NCI-H2081 treated with DMSO at 0.1 percent for 48 hours (cell line): ENCODE measurements at places on chromosomes 12 and 14.

- DNase-seq = peak; percentile 83
These were observed 87.6 kb downstream of the SLC15A5 start for GRCh38 chr12:16189849-16190248.

DNA sequence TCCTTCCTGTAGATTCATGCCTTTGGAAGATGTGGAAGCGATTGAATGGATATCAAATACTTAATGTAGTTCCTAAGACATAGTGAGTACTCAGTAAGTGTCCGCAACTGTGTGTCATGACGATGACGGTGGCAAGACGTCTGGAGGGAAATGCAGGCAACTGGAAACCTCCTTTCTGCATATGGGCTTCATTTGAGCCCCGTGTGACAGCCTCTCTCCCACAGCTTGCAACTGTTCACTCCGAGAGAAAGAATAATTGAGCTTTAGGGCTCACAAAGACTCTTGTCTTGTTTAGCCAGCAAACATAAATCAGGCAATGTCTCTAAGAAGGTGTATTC, 6.9 kb downstream of the CFAP251 start:
- DNase-seq = no peak

DNA sequence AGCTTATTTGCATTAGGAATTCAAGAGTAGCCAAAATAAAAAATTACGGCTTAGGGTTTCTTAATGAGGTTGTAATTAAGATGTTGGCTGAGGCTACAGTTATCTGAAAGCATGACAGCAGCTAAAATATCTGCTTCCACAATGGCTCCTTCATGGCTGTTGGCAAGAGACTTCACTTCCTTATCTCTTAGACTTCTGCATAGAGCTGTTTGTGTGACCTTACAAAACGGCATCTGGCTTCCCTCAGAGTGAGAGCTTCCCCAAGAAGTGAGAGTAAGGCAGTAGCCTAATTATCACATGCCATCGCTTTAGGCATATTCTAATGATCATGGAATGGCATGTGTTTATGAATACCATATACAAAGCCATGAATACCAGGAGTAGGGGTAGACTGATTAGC, 57.6 kb downstream of the CCDC59 start:
- DNase-seq = no peak

DNA sequence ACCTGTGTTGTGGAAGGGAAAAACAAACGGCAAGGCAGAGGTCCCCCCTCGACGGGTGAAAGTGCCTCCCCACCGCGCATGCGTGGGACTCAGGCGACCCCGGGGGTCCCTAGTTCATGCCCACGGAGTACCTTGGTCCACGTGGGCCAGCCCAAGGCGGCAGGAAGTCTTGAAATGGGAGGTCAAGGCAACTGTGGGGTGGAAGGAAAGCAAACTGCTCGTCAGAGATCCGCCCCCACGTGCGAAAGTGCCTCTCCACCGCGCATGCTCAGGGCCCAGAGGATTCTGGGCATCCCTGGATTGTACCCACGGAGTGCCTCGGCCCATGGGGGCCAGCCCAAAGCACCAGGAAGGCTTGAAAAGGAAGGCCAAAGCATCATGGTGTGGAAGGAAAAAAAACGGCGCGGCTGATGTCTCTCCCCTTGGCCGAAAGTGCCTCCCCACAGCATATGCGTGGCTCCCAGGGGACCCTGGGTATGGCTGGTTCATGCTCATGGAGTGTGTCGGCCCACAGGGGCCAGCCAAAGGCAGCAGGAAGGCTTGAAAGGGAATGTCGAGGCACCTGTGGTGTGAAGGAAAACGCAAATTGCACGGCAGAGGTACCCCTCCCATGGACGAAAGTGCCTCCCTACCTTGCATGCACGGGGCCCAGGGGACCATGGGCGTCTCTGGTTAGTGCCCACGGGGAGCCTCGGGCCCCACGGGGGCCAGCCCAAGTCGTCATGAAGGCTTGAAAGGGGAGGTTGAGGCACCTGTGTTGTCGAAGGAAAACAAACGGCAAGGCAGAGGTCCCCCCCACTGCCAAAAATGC, 369.7 kb downstream of the ALG10 start:
- no peak for DNase-seq

GRCh38 chr12:6552140-6552551, 3.7 kb downstream of the IFFO1 start:
- DNase-seq = no peak

DNA sequence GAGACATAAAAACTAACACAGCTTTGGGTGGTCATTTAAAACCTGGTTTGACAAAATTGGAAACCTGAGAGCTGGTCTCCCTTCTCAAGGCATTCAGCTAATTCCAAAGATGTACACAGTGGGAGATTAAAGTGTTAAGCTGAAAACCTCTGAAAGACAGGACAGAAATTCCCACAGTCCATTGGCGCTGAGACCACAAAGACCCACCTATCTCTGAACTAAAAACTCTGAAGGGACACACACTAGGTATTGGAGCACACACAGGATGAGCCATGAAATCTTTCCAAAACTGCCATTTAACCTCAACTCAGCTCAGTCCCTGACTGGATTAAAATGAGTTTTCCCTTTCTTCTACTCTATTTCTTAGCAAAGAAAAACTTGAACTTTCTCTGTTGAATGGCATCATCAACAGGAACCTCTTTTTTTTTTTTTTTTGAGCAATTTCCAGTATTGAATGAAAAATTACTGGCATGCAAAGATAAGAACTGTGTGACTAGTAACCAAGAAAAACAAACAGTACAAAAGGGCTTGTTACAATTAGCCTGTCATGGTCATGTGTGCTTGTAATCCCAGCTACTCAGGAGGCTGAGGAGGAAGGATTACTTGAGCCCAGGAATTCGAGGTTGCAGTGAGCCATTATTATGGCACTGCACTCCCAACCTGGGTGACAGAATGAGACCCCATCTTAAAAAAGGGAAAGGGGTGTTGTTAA, 82.4 kb downstream of the IPO8 start:
- no peak for DNase-seq

DNA sequence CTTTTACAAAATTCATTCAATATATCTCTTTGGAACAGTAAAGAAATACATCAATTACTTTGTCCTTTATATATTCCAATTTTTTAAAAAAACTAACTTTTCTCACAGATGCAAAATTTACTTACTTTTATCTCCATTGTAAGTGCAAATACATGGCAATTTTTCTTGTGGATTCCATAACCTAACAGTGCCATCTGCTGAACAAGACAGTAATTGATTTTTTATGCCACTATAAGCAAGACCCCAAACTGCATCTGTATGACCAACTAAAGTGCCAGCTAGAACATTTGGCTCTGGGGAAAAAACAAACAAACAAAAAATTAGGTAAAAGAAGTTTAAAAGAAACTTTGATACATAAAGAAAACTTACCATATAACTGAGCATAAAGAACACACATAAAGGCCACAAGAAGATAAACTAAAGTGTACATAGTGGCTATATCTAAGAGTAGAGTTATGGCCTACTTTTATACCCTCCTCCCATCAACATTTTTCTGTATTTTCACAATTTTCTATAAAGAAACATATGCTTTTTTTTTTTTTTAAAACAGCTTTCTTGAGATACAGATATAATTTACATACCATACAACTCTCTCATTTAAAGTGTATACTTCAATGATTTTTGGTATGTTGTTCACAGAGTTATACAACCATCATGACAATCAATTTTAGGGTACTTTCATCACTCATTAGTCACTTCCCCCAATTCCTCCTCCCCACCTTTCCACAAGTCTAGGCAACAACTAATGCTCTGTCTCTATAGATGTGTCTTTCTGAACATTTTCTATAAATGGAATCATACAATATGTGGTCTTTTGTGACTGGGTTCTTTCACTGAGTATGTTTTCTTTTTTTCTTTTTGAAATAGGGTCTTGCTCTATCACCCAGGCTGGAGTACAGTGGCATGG, 32.6 kb downstream of the COCH start:
- no peak for DNase-seq

GRCh38 chr12:39426636-39427240, 16.2 kb downstream of the KIF21A start:
- DNase-seq = no peak

- DNase-seq = no peak
These were observed 131.5 kb upstream of the MGAT4C start for GRCh38 chr12:86387591-86388145.

- no peak for DNase-seq
These were observed 624 bp upstream of the PLEKHD1 start for GRCh38 chr14:69483765-69484443.

DNA sequence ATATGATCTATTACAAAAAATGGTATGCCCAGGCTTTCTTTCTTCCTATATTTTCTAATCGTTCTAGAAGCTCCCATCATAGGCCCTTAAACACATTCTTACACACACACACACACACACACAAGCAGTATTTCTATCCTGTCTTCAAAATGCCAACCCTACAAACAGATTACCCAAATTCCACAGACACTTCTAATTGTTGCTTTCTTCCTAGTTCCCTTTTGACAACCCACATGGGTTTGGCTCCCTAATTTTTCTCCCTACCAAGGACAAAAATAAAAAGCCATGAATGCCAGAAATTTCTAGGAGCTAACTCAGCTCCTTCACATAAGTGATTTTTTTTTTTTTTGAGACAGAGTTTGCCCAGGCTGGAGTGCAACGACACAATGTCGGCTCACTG, 60.3 kb upstream of the NTF3 start:
- DNase-seq = no peak

DNA sequence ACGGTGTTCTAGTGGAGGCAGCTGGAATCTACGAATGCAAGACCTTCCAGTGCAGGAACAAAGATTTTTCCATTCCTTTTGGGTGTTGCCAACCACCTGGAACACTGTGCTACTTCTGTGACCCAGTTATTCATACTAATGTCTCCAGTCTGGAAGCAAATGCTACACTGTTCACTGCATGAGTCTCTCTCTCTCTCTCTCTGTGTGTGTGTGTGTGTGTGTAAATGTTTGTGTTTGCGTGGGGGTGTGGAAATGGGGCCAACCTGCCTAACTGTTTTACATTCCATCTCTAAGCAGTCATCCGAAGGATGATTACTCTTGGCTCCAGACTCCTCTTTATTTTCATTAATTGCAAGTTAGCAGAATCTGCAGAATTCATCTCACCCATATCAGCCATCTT, 29.9 kb upstream of the YBX3 start:
- no peak for DNase-seq

- DNase-seq = no peak
These were observed 56.9 kb downstream of the TMTC1 start for GRCh38 chr12:29726741-29727348.

GRCh38 chr14:68927956-68928675, 51.0 kb downstream of the ACTN1 start:
- DNase-seq = no peak

DNA sequence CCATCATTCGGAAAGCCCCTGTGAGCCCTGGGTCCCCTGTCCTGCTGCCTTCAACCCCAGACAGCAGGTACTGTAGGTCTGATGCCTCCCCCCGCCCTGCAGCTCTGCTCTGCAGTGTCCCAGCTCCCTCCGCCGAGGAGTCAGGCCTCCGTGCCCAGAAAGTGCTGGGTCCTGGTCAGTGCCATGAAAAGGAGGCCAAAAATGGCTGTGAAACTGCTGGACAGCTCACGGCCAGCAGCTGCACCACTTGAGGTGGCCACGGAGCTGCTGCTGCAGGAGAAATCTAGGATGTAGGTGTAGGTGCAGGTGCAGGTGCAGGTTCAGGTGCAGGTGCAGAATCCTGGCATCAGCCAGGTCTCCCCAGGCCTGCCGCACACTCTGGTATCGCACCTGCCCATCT, 196.1 kb downstream of the SLC15A4 start:
- DNase-seq = no peak

GRCh38 chr14:58977366-58977765, 211.1 kb upstream of the DAAM1 start:
- no peak for DNase-seq

GRCh38 chr14:89320381-89321000, 96.5 kb downstream of the FOXN3 start:
- DNase-seq = no peak

DNA sequence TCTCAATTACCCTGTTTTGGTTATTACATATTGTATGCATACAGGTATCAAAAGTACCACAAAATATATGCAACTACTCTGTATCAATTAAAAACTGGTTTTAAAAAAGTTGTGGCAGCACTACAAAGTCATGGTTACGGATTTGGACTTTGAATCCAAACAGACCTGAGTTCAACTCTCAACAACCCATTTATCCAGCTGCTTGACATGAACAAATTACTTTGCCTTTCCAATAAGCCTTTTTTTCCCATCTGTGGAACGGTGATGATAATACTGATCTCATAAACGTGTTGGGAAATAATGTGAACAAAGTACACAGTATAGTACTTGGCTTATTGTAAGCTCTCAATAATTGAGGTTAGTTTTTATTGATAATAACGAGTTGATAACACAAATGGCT, 85.0 kb downstream of the MNAT1 start:
- no peak for DNase-seq

DNA sequence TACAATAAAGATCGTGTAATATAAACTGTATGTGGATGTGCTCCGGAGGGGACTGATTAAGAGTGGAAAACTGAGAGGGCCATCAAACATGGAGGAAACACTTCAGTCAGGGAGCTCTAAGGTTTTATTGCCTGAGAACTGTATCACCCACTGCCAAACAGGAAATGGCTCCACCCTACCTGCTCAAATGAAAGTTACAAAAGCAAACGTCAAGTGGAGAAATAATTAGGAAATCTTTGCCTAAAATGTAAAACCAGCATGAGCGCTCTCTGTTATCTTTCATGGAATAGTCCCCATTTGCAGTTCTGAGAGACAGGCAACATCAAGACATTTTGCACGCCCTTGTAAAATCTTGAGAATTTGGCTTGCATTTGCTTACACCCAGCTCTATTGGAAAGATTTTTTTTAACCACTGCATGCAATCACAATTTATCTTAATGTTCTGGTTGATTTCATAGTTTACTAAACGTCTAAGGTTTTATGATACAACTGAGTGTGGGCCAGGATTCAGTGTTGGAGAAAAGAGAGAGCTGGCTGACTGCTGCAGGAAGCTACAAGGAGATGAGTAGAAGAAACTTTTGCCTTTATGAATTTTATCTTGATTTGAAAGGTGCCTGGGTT, 344.0 kb upstream of the PRICKLE1 start:
- DNase-seq = no peak

GRCh38 chr14:93778856-93779629, 9.2 kb downstream of the PRIMA1 start:
- DNase-seq = no peak

DNA sequence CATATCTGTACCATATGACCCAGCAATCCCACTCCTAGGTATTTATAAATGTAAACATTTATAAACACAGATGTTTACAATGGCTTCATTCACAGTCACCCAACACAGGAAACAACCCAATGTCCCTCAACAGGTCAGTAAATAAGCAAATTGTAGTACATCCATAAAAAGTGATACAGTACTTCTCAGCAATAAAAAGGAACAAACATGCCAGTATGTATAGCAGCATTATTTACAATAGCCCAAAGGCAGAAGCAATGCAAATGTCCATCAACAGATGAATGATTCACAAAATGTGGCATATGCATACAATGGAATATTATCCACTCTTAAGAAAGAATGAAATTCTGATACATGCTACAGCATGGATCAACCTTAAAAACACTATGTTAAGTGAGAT, 27.6 kb upstream of the MAP3K9 start:
- DNase-seq = no peak

GRCh38 chr12:32499048-32499447, 99.7 kb downstream of the FGD4 start:
- no peak for DNase-seq

GRCh38 chr12:34606749-34607519, 584.6 kb downstream of the ALG10 start:
- no peak for DNase-seq

- DNase-seq = no peak
These were observed 32.7 kb downstream of the RTRAF start for GRCh38 chr14:52021957-52022600.
